ENCODE measurements at places on chromosomes 2 and 18.
A peak's percentile ranks its signal among the peaks of the same experiment; 100 is the strongest.

- DNase-seq, result no peak
Measured at GRCh38 chr2:60368456-60368855, 185.0 kb downstream of the BCL11A start.

DNA sequence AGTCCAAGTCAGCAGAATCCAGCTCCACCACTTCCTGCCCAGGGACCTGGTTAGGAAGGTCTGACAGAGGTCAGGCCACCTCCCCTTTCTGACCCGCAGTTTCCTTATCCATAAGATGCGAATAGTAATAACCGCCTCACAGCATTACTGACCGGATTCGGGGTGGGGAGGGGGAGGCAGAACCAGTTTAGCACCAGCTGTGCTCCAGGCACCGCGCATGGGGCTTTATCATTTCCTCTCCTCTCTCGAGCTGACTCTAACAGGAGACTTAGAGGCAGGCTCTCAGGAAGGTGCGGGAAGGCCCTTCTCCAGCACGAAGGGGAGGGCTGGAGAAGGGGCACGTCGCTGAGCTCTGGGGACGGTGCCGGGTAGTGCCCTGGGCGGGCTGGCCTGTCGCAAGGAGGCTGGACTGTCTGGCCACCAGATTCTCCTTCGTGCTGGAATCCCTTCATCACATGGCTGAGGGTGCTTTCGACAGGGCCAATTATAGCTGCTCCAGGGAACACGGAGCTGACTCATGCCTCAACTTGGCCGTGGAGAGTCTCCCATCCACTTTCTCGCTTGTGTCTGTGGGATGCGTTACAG, 5.7 kb downstream of the EHD3 start:
- no peak for DNase-seq

- DNase-seq, result no peak
Measured at GRCh38 chr18:79770826-79771225, 26.9 kb upstream of the KCNG2 start.

- DNase-seq, result no peak
Measured at GRCh38 chr2:230412371-230412711, 3.7 kb upstream of the SP100 start.

- DNase-seq, result no peak
Measured at GRCh38 chr18:29873211-29873610, 1169.3 kb downstream of the DSC3 start.

- no peak for DNase-seq
Measured at GRCh38 chr2:71725836-71726235, 272.5 kb downstream of the DYSF start.

DNA sequence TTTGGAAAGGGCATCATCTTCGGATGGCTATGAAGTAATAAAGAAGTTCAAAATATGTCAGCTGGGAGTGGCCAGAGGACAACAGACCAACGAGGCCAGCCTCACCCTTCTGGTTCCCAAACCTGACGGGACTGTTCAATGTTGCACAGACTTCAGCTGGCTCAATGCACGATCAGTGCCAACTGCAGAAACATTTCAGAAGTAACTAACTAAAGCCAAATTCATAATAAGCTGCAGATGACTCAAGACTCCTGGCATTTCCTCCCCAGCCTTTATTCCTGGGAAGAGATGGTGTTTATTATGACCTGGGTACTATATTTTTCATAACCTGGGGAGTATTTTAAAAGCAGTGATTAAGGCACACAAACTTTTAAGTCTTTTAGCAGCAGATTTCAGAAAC, 3.8 kb upstream of the ATP6V1C2 start:
- DNase-seq, result no peak

- no peak for DNase-seq
Measured at GRCh38 chr2:30880516-30880915, 73.3 kb upstream of the CAPN13 start.

GRCh38 chr2:43676322-43677050, at the start of gene C1GALT1C1L:
Gene C1GALT1C1L (minus strand): TSS chr2:43676429. CDS start chr2:43676322, 107 bp downstream.
- peak; percentile 56 for DNase-seq

- no peak for DNase-seq
Measured at GRCh38 chr18:64403784-64404503, 255.1 kb upstream of the LINC00305 start.

GRCh38 chr2:121489911-121490583, 40.6 kb upstream of the RNU4ATAC start:
- DNase-seq, result no peak

- DNase-seq, result no peak
Measured at GRCh38 chr2:141301551-141301950, 829.3 kb downstream of the LRP1B start.

GRCh38 chr2:120892967-120893667, 157.4 kb downstream of the GLI2 start:
- no peak for DNase-seq

DNA sequence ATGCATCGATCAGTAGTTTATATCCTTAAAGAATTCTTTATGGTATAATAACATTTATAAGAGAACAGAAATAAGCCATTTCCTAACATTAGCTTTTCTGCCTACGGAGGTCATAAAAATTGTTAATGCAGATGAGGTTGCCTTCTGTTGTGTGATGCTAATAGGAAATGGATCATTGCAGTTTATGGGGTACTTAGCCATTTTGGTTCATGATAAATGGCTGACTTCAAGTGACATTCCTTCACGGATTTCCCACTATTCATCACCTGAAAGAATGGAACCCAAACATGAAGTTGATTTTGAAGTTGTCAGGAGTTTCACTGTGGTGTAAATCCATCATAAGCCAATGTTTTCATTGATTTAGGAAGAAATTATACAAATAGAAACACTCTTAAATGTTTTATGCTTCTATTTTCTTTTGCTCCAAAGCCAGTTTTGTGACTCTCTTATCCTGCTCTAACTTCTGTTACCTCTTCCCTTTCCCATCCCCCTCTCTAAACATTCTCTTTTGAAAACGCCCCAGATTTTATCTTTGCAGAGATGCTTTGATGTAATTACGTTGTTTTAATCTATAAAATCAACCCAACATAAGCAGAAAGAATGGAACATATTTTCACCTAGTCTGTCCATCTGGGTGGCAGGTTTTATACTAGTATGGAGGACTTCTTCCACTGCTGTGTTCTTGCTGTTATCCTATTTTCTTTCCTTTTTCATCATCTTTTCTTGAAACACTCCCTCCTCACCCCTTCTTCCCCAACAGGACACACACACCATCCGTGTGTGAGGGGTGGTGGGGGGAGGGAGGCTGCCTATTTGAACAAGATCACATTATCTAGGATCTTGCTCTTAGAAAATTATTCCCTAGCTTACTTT, 58.2 kb downstream of the GREB1L start:
- no peak for DNase-seq

- no peak for DNase-seq
Measured at GRCh38 chr18:9619056-9619455, 4.7 kb upstream of the PPP4R1 start.

DNA sequence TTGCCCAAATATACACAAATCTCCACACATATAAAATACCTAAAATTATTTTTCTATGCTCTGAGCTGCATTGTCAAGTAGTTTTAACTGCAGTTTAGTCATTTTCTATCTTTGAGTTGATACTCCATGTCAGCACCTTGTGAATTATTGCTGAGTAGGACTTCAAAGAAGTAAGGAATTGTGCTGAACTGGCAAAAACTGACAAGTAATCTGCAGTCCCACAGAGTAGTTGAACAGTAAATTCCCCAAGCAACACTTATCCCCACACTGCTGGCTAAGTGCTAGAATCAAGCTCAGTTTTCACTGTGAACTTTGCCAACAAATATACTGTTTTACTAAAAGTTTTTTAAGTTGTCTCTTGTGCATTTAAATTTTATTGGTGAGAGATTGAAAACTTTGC, 141.8 kb upstream of the ST6GAL2 start:
- DNase-seq, result no peak

GRCh38 chr2:127623388-127624319, 22.3 kb upstream of the GPR17 start:
- no peak for DNase-seq

- no peak for DNase-seq
Measured at GRCh38 chr2:79920512-79921076, 384.0 kb downstream of the LRRTM1 start.

DNA sequence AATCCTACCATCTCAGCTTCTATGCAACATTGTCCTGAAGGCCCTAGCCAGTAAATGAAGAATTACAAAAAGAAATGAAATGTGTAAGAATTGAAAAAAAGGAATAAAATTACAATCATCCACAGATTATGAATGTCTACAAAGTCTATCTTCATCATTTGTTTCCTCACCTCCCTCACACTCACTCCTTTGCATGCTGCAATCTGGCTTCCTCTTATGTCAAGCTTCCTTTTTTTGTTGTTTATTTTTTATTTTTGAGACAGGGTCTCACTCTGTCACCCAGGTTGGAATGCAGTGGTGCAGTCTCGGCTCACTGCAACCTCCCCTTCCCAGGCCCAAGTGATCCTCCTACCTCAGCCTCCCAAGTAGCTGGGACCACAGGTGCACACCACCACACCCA, 129.0 kb downstream of the CABYR start:
- no peak for DNase-seq

DNA sequence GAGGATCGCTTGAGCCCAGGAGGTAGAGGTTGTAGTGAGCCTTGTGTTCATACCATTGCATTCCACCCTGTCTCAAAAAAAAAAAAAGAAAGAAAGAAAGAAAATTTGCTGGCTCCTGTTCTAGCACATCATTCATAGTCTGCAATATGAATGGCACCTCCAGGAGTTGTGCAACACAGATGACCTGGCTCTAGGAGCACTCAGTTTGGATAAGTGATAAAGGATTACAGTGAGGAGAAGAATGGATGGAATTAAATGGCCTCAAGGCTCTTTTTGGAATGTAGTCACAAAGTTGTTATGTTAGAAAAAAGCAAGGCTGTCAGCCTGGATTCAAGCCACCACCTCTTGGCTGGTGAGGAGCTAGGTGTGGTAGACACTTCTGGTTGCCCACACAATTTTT, 21.5 kb upstream of the SPRED2 start:
- no peak for DNase-seq

- no peak for DNase-seq
Measured at GRCh38 chr2:134574611-134575330, 144.0 kb downstream of the TMEM163 start.

DNA sequence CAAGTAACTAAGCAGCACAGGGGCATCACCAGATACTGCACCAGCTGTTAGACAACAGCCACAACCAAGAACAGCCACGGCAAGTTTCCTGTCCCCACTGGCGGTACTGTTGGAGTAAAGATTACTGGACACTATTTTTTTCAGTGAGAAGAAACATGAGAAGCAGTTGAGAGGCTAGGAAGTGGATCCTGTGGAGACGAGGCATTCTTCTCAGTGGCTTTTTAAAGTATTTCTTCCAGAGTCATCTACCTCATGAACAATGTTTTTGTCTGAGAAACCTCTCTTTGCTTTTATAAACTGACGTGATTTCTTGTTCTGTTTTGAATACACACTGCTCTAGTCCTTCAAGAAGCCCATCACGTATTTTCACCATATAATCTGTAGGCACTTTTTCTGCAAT, 18.8 kb downstream of the TM4SF20 start:
- DNase-seq, result no peak

DNA sequence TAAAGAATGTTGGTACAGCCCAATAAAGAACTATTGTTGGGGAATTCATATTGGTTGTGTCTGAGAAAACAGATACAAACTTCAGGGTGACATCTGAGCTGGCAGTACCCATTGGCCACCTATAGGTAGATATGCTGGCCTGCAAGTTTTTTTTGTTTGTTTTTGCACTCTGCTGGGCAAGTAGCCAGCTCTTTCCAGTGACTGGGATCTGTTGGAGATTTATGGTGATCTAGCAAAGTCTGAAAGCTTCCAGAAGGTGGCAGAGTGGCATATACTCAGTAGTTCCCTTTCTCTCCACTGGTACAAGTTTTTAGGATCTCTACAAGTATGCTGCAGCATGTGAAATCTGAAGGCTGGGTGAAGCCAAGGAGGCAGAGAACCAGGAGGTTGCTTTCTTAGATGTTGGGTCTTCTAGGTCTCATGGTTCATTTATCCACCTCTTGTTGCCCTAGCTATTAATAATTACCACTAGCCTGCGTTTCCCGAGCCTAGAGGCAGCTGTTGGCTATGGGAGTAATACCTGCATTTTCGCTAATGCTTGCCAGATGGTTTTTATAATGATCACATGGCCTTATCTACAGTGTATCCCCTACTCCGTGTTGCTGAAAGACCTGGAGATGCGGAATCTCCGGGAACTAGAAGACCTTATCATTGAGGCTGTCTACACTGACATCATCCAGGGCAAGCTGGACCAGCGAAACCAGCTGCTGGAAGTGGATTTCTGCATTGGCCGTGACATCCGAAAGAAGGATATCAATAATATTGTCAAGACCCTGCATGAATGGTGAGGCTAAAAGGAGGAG, 9.5 kb downstream of the COPS7B start:
- no peak for DNase-seq

GRCh38 chr2:136116151-136116812, 1.7 kb downstream of the CXCR4 start:
- no peak for DNase-seq

GRCh38 chr2:96225016-96225533, 16.4 kb upstream of the STARD7 start:
- no peak for DNase-seq

DNA sequence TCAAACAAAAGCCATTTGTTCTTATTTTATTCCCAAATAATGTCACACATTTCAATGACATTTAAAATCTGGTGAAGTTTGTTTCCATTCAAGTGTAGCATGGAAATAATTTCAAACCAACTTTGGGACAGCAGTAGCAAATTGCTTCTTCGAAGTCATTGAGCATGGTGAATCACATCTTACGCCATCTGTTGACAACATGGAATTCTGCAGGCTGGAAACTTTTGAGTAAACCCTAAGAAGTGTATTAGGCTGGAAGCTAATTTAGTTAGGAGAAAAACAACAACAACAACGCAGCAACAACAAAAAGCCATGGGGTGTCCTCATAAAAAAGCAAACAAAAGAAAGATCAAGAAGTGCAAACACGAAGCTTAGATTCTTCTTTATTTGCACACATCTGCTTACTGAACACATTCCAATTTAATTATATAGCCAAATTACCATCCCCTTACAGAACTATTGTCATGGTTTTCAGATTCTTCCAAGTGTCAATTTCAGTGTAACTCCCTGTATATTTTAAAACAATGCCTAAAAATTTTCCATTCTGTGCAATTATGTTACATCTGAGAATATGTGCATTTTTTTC, 659.0 kb upstream of the CDH7 start:
- no peak for DNase-seq

- no peak for DNase-seq
Measured at GRCh38 chr2:160379399-160379798, 114.2 kb downstream of the RBMS1 start.

DNA sequence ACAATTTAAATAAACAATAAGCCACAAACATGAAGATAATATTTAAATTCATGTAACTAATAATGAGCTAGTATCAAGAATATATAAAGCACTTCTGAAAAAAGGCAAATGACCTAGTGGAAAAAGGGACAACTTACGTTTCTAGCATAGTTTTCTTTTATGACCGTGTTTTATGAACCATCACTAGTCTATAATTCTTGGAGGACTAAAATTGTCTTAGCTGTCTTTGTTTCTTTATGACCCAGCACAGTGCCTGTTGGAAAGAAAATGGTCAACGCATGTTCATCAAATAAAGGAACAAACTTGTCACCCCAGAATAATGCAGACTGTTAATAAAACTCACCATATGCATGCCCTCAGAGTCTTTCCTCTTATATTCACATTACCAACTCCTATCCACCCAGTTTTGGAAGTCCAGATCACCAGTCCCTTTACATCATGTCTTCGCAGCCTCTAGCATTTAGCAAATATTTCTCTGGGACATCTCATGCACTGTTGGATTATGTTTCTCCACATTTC, 57.4 kb upstream of the GRB14 start:
- DNase-seq, result no peak

GRCh38 chr2:161103451-161103831, 56.8 kb upstream of the TANK start:
- no peak for DNase-seq

GRCh38 chr2:198308368-198308767, 504.0 kb downstream of the PLCL1 start:
- no peak for DNase-seq
